Suprapubic skin (tissue), 4 donors: ENCODE measurements at places on chromosomes 4 and X. TPM values are rescaled to one million over a fixed set of nuclear protein-coding genes. Genes with fewer than 3 reads are reported as not detected.

Gene CYSLTR1
- total RNA-seq, result 2.3 TPM

DNA sequence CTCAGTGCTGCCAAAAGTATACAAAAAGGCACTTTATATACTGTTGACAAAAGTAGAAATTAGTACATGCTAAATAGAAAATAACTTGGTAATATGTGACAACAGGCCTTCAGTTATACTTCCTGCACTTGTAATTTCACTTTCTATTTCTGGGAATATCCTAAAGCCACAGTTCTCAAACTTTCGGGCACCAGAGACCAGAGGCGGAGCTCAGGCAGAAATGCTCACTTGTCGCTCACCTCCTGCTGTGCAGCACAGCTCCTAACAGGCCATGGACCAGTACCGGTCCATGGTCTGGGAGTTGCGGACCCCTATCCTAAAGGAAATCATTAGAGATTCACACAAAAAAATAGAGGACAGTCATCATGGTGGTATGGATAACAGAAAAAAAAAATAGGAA, 25.7 kb downstream of the ACSL4 start:
- DNase-seq, result no peak

- no peak for DNase-seq
These were observed 207.1 kb downstream of the NKX6-1 start for GRCh38 chr4:84291969-84292368.

GRCh38 chrX:108122748-108123147, 31.2 kb downstream of the ATG4A start:
- DNase-seq, result no peak

DNA sequence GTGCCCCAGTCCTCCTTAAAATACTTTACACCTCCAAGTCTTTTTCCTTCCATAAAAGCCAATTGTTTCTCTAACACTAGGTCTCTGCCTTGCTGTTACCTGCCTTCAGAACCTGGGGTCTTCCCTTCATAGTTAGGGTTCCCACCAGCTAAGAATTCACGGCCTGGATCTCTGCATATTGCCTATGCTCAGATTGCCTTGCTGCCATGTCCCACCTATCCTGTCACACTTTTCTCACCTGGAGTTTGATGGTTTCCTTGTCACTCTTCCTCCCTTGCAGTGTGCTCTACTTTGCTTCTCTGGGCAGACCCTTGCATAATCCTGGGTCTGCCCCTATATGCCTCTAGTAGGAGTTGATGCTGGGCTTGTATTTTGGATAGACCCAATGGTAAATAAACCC, 36.6 kb upstream of the TMPRSS11E start:
- DNase-seq, result no peak

DNA sequence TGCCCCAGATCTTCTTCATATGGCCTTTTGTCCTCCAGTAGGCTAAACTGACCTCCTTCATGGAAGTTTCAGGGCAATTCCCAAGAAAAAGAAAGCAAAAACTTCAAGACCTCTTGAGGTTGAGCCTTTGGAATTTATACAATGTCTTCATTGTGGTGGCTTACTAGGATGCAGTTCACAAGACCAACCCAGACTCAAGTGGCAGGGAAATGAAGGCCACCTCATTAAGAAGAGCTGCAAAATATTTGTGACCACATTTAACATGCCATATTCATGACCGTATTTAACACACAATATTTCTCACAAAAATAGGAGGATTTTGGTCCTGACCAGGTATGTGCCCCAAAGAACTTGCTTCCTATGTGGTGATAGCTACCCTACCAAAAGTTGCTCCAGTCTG, 605.5 kb upstream of the PITX2 start:
- no peak for DNase-seq

GRCh38 chr4:114875630-114876029, 237.8 kb downstream of the NDST4 start:
- DNase-seq, result no peak

Gene SPACA5
- not detected for total RNA-seq

- DNase-seq, result no peak
These were observed 227.7 kb upstream of the GPRIN3 start for GRCh38 chr4:89535251-89535650.

- no peak for DNase-seq
These were observed 231.5 kb downstream of the NAF1 start for GRCh38 chr4:162935214-162935613.

- no peak for DNase-seq
These were observed 174.0 kb upstream of the MAP3K15 start for GRCh38 chrX:19689170-19689779.

Gene MOB1B
- 13.4 TPM for total RNA-seq

GRCh38 chrX:41580423-41581064, 108.2 kb upstream of the GPR34 start:
- DNase-seq, result no peak

GRCh38 chrX:12488220-12488619, 303.0 kb upstream of the PRPS2 start:
- DNase-seq, result no peak

DNA sequence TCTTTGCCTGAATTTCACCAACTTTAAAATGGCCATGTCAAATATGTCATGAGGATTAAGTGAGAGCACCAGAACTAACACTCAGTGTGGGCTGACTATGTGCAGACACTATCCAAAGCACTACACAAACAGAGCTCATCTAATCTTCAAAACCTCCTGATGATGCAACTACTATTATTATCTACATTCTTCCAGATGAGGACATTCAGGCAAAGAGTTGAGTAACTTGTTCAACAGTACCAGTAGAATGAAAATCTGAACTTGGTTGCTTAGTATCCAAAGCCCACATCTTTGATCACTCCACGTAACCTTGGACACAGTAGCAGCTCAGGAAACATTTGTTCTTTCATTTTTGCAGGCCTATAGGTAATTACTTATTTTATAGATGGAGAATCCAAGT, 90.1 kb downstream of the ATP8A1 start:
- DNase-seq, result no peak

- no peak for DNase-seq
These were observed 92.2 kb upstream of the SPRY1 start for GRCh38 chr4:123304151-123304964.

Gene EBP
- 43.4 TPM for total RNA-seq

DNA sequence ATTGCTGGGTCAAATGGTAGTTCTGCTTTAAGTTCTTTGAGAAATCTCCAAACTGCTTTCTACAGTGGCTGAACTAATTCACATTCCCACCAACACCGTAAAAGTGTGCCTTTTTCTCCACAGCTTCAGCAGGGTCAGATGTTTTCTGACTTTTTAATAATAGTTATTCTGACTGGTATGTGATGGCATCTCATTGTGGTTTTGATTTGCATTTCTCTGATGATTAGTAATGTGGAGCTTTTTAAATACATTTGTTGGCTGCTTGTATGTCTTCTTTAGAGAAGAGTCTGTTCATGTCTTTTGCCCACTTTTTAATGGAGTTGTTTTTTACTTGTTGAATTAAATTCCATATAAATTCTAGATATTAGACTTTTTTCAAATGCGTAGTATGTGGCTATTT, 257.5 kb upstream of the ANKRD50 start:
- no peak for DNase-seq

Gene ETDA
- not detected for total RNA-seq

Gene DOCK11
- total RNA-seq, result 6.9 TPM

DNA sequence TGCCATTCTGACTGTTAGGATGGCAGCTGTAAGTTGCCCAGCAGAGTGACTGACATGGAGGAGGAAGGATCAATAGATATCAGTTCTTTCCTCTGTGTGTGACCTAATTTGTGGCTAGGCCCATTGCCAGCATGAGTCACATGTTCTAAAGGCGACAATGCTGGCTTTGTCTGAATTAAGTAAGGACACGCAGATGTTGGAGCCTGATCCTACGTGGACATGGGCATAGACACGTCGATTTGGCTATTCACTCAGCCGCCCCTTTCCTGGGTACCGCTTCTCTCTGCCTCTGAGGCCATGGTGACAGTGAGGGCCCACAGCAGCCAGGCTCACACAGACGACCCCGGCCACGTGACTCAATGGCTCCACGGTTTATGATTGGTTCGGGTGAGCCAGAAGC, 16.3 kb downstream of the PROM1 start:
- no peak for DNase-seq

Gene REST
- total RNA-seq, result 43.1 TPM

DNA sequence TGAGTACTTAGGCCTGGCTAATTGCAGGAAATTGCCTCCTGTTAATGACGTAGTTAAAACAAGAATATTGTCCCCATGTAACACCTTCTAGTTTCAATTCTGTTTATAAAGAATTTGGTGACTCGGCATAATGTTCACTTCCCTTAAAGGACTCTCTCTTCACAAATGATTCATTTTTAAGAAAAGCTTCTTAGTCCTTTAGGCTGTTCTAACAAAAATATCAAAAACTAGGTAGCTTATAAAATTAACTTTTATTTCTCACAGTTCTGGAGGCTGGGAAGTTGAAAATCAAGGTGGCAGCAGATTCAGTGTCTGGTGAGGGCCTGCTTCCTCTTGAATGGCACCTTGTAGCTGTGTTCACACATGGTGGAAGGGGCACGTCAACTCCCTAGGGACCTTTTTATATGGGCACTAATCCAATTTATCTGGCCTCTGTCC, 23.8 kb downstream of the COL25A1 start:
- DNase-seq, result no peak

Gene NLRP2B
- total RNA-seq, result not detected

Gene KCTD8
- total RNA-seq, result 1.6 TPM

DNA sequence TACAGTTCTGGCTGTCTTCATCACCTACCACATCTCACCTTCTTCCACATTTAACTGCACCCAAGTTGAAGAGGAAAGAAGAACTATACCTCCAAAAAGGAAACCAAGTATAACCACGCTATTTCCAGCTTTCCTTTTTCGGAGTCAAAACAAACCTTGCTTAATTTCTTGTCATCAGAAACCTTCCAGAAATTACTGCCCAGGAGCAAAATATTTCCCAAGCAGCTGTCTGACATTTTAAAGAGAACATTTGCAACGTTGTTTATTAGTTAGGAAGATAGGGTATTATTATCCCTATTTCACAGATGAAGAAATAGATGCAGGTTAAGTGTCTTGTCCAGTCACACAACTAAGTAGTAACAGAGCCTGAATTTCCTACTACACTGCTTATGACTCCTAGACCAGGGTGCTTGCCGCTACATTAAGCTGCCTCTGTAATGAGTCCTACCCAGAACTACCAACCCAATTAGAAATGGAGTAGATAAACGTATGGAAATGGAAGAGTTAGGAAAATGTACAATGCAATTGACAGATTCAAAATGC, 2.2 kb upstream of the ACSL4 start:
- DNase-seq, result no peak

DNA sequence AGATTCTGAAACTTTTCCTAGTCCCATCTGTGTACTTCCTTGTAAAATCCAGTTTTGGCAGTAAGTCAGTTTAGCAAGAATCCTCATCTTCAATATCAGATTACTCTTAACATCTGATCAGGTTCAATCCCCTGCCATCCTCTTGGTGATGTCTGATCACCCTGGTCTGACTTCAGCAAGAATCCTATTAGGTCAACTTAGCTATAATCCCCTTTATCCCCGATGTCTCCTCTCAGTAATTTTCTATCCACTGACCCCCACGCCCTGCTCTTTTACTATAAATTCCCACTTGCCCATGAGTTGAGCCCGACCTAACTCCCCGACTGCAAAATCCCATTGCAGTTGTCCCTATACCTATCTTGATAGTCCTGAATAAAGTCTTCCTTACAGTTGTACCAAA, 57.9 kb upstream of the PRSS48 start:
- no peak for DNase-seq

DNA sequence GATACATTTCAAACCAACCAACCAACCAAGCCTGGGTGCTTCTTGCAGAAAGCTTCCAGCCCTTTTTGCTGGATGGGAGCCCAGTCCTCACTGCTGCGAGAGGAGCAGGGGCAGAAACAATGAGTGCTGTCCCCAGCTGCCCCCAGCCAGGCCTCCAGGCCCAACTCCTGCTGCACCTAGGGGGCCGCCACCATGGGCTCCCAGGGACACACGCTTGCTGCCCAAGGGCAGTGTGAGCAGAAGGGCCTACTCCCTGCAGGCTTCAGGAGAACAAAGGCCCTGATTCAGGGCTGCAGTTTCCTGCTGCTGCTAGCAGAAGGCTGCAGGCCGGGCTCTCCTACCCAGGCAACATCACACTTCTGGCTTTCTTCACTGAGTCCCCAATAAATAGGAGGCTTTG, 37.7 kb upstream of the ENPP6 start:
- no peak for DNase-seq
